A549 treated with dexamethasone at 1 μM for 4 hours (cell line): ENCODE measurements at places on chromosomes 3 and 15. TPM values are rescaled to one million over a fixed set of nuclear protein-coding genes. Genes with fewer than 3 reads are reported as not detected.

DUOXA2 gene
- total RNA-seq: not detected in 5 replicates

GCNT3 gene
- total RNA-seq: 111 to 128 TPM (median 119 TPM) in 5 replicates

ILDR1 gene
- total RNA-seq: not detected in 5 replicates

SCN11A gene
- not detected in 5 replicates for total RNA-seq

ARL14 gene
- 0.23 to 0.67 TPM (median 0.40 TPM) in 5 replicates for total RNA-seq

LIPH gene
- 4.7 to 6.1 TPM (median 5.1 TPM) in 5 replicates for total RNA-seq

MCTP2 gene
- not detected in 5 replicates for total RNA-seq

MUC20 gene
- total RNA-seq: 0.08 to 1.2 TPM (median 0.74 TPM) in 5 replicates

ARPIN gene
- total RNA-seq: 10.3 to 14.4 TPM (median 13.8 TPM) in 5 replicates

PPM1M gene
- 3.5 to 5.3 TPM (median 4.6 TPM) in 5 replicates for total RNA-seq

EIF4E3 gene
- 3.6 to 5.2 TPM (median 4.7 TPM) in 5 replicates for total RNA-seq

DUSP7 gene
- total RNA-seq: 18.8 to 25.6 TPM (median 23.9 TPM) in 5 replicates

COL8A1 gene
- total RNA-seq: not detected in 5 replicates

MYO5C gene
- 4.4 to 7.6 TPM (median 7.3 TPM) in 5 replicates for total RNA-seq

TMEM158 gene
- 7.2 to 9.7 TPM (median 8.6 TPM) in 5 replicates for total RNA-seq

TIMP4 gene
- total RNA-seq: 10.6 to 13.2 TPM (median 11.0 TPM) in 5 replicates

ARGFX gene
- total RNA-seq: not detected in 5 replicates

CACNA2D3 gene
- total RNA-seq: 0.15 to 0.43 TPM (median 0.23 TPM) in 5 replicates

MST1R gene
- total RNA-seq: 3.6 to 6.7 TPM (median 6.1 TPM) in 5 replicates

DPPA2 gene
- total RNA-seq: 0.06 TPM in 1 of 5 replicates, not detected in the others

COLQ gene
- 0.12 to 0.36 TPM (median 0.28 TPM) in 5 replicates for total RNA-seq

MAP6D1 gene
- total RNA-seq: 5.1 to 6.9 TPM (median 6.6 TPM) in 5 replicates

CRYGS gene
- total RNA-seq: 0.41 to 0.96 TPM (median 0.71 TPM) in 5 replicates

ADAMTS17 gene
- 0.08 to 0.30 TPM (median 0.13 TPM) in 4 of 5 replicates, not detected in the other for total RNA-seq

HYAL1 gene
- total RNA-seq: 0.40 to 0.69 TPM (median 0.57 TPM) in 5 replicates

GOLGA8K gene
- total RNA-seq: 0.34 to 1.2 TPM (median 0.62 TPM) in 5 replicates

NECTIN3 gene
- total RNA-seq: 17.5 to 30.3 TPM (median 25.2 TPM) in 5 replicates

GPR15 gene
- total RNA-seq: not detected in 5 replicates

CD96 gene
- total RNA-seq: not detected in 5 replicates

RYR3 gene
- total RNA-seq: 0.05 to 0.12 TPM (median 0.07 TPM) in 4 of 5 replicates, not detected in the other

KBTBD8 gene
- total RNA-seq: 0.52 to 0.85 TPM (median 0.70 TPM) in 5 replicates

SEMA5B gene
- total RNA-seq: 0.14 to 0.27 TPM (median 0.18 TPM) in 5 replicates

SLC22A13 gene
- 0.07 to 0.09 TPM (median 0.08 TPM) in 4 of 5 replicates, not detected in the other for total RNA-seq

GRIP2 gene
- 0.55 to 1.6 TPM (median 1.2 TPM) in 5 replicates for total RNA-seq

LINGO1 gene
- 6.1 to 13.3 TPM (median 10.2 TPM) in 5 replicates for total RNA-seq

KPNA1 gene
- total RNA-seq: 50.3 to 76.3 TPM (median 67.9 TPM) in 5 replicates

NAALADL2 gene
- 0.18 to 0.22 TPM in 2 of 5 replicates, not detected in the others for total RNA-seq

SLC6A1 gene
- 0.07 TPM in 1 of 5 replicates, not detected in the others for total RNA-seq

ALG1L2 gene
- not detected in 5 replicates for total RNA-seq

CSTA gene
- total RNA-seq: 0.58 to 1.6 TPM (median 1.0 TPM) in 5 replicates

TM4SF18 gene
- total RNA-seq: 30.9 to 38.2 TPM (median 33.6 TPM) in 5 replicates

STX19 gene
- not detected in 5 replicates for total RNA-seq

TRIM42 gene
- not detected in 5 replicates for total RNA-seq

ANKRD63 gene
- 0.20 to 0.49 TPM (median 0.26 TPM) in 5 replicates for total RNA-seq

INTS14 gene
- 41.4 to 44.0 TPM (median 43.7 TPM) in 5 replicates for total RNA-seq

SV2B gene
- total RNA-seq: 0.06 to 0.29 TPM (median 0.13 TPM) in 5 replicates
